ENCODE measurements at places on chromosomes 12 and 14.

DNA sequence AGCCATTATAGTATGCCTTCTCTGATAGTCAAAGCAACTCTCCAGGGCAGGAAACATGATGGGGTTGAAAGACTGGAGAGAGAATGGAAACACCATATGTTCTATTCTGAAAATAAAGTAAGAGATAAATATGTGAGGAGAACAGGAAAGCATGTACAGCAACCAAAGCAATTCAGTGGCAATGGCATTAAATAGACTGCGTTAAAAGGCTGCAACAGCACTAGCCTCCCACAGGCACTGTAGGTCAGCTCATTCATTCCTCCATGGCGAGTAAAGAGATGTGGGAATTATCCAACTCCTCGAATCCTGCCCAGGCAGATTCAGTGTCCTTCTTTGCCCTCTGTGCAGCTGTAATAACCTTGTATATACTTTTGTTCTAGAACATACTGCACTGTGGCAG is 43.8 kb downstream of the ANO6 start:
- no peak for DNase-seq

GRCh38 chr14:105267820-105268548 is 19.7 kb downstream of the BTBD6 start:
- DNase-seq: no peak

GRCh38 chr12:122964439-122965257 is 1.6 kb downstream of the ABCB9 start:
- DNase-seq: no peak

DNA sequence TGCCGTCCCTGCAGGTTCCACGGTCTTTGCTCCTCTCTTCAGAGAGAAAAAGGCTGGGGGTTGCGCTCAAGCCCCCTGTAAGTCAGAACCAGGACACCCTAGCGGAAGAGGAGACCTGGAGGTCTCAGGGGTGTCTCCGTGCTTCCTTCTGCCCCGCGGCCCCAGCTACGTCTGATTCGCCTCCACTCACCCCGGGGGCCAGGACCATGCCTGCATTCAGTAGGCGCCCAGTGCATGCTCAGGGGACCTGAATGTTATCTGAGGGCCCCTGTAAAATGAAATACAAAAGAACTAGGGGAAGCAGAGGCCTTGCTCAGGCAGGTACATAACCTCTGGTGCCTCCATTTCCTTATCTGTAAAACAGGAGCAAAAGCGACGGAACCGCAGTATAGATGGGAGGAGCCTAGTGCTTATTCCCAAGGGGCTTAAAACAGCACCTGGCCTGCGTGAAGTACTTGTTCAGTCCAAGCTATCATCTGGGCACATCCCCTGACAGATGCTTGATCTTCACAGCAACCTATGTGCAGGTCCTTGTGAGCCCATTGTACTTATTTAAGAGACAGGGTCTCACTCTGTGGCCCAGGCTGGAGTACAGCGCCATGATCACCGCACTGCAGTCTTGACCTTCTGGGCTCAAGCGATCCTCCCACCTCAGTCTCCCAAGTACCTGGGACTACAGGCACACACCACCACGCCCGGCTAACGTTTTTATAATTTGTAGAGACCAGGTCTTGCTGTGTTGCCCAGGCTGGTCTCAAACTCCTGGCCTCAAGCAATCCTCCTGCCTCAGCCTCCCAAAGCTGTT is 110.3 kb upstream of the NCOR2 start:
- DNase-seq: no peak

GRCh38 chr14:100239211-100239839 is 381 bp downstream of the YY1 start:
- DNase-seq: no peak

DNA sequence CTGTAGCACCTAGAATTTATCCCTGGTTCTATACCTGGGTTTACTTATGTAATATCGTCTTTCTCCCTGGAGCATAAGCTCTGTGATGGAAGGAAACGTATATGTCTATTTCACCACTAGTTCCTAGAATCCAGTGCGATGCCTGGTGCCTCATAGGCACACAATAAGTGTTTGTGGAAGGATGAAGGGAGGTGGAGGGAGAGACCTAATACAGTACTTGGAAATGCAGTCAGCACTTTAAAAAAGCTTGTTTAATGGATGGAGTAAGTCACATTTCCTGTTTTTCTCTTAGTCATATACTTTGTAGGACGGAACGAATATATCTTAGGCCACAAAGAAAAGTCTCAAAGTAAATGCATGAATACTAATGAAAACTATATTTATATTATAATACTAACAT is 186.5 kb upstream of the HMGA2 start:
- DNase-seq: no peak

DNA sequence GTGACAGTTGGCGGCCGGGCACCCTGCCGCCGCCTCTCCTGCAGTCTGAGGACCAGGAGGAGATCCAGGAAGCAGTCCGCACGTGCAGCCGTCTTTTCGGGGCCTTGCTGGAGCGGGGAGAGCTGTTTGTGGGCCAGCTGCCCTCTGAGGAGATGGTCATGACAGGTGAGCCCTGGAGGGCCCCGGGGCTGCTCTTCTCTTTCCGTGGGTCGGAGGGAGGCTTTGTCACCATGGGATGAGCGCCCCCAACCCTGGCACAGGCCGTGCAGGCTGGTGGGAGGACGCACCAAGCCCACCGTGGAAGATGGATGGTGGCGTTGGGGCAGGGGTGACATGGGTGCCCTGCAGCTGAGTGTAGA is 532 bp downstream of the NOC4L start:
- no peak for DNase-seq

DNA sequence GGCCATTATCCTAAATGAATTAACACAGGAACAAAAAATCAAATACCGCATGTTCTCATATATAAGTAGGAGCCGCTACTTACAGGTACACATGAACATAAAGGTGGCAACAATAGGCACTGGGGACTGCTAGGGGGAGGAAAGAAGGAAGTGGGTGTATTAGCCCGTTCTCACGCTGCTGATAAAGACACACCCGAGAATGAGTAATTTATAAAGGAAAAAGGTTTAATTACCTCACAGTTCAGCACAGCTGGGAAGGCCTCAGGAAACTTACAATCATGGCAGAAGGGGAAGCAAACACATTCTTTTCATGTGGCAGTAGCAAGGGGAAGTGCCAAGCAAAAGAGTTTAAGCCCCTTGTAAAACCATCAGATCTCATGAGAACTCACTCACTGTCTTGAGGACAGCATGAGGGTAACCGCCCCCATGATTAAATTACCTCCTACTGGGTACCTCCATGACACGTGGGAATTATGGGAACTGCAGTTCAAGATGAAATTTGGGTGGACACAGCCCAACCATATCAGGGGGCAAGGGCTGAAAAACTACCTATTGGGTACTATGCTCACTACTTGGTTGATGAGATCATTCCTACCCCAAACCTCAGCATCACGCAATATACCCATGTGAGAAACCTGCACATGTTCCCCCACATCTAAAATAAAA is 16.4 kb upstream of the MIA2 start:
- DNase-seq: no peak

DNA sequence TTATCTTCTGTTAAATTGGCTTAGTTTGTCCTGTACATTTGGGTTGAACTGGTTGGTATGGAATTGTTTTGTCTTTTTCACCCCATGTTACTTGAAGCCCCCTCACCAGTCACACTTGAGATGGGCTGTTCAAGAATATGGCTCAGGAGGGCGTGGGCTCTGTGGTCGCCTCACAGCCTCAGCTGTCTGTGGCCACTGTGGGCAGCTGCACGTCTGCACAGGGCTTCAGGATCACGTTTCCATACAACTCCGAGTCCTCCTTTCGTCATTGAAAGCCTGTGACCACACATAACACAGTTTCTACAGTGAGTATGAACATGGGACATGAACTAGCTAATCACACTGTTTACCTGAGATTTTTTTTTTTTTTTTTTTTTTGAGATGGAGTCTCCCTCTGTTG is 81.3 kb downstream of the MOK start:
- DNase-seq: no peak

GRCh38 chr14:70832561-70833305 is 23.4 kb upstream of the MAP3K9 start:
- DNase-seq: no peak

DNA sequence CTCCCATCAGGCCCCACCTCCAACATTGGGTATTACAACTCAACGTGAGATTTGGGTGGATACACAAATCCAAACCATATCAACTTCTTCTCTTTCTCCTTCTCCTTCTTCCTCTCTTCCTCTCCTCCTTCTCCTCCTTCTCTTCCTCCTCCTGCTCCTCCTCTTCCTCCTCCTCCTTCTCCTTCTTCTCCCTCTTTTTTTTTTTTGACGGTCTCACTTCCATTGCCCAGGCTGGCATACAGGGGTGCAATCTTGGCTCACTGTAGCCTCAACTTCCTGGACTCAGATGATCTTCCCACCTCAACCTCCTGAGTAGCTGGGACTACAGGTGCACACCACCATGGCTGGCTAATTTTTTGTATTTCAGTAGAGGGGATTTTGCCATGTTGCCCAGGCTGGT is 11.4 kb upstream of the NUBPL start:
- no peak for DNase-seq

All from fibroblast of skin of left biceps (primary cell).